NCI-H1930 (cell line): ENCODE measurements at places on chromosomes 7 and 10.

DNA sequence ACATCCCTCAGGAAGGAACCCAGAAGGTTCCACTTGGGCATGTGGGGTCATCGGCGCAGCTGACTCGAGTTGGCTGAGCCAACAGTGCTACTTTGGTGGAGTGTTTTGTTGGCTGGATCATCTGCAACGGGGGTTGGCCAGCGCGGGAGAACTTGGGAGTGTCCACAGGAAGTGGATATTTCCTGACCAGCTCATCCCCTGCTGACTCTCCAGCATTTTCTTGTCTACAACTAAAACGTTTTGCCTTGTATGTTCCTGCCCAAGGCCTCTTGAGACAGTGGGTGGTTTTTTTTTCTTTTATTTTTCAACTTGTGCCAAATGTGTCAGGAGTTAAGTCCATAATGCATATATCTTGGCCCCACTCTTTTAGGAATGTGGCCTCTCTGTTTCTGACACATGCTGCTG is 208.6 kb downstream of the ZNF365 start:
- DNase-seq, result no peak

DNA sequence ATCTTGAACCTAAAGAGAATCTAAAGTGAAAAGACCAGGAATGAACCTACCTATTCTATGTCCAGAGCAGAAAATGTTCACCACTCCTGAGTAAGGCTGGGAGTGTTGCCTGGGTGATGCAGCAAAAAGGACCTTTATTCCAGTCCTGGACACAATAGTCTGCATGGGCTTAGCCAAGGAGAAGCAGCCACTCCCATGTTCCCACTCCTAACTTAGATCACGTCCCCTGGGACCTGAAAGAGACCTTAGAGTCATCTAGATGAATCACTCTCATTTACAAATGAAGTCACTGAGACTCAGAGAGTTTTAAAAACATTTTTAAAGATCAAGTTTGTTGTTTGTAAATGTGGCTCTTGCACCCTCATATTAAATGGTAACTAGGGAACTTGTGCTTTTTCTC is 763.4 kb downstream of the KCNMA1 start:
- DNase-seq, result no peak

DNA sequence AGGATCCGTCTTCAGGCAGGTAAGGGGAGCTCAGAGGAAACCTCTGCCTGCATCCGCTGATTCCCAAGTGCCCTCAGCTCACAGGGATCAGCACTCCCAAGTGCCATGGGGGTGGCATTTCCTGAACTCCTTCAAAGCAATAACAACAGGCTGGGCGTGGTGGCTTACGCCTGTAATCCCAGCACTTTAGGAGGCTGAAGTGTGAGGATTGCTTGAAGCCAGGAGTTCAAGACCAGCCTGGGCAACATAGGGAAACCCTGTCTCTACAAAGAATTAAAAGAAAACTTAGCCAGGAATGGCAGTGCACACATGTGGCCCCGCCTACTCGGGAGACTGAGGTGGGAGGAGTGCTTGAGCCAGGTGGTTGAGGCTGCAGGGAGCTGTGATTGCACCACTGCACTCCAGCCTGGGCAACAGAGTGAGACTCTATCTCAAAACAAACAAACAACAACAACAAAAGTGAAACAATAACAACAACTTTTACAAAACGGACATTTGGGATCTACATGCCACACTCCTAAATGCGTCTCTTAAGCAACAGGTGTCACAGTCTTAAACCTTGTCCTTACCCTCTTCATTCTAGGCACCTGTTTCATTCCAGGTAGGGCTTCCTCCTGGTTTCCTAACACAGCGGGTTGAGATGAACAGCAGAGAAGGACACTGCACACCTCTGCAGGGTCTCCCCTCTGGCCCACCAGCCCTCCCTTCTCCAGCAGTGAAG is 73.8 kb downstream of the PAXIP1 start:
- no peak for DNase-seq

GRCh38 chr7:18903695-18904094 is 213.7 kb downstream of the TWIST1 start:
- DNase-seq, result no peak

DNA sequence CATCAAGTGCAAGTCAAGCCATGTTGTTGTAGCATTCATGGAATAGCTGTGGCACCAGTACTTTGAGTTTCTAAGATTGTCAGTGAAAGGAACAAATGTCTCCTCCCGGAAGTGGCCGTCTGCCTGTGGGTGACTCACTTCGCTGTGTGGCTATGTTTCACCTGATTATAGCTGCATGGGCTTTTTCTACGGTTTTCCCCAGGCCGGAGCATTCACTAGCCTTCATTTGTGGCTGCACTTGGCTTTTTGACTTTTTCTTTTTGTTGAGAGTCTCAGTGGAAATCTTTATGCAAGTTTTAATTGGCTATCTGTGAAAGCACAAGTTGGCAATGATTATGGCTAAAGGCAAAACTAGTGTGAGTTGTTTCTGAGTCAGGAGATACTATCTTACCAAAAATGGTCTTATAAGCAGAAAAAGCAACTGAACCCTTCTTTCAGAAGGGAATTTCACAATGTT is 35.0 kb downstream of the SRI start:
- DNase-seq, result no peak

DNA sequence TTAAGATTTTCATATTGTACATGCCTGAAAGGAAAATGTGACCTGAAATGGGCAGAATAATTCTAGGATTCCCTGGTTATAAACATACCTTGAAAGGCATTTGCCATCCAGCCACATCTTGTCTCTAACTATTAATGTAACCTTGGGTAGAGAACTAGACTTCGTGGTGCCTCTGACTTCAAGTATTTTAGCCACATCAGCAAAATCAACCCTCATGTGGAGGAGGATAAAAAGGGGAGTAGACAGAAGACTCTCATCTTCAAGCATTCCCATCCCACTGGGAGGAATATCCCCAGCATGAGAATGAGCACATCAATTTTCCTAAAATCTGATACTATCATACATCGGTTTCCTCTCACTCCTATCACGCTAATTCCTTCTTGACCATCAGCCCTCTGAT is 164.7 kb upstream of the NOBOX start:
- no peak for DNase-seq

DNA sequence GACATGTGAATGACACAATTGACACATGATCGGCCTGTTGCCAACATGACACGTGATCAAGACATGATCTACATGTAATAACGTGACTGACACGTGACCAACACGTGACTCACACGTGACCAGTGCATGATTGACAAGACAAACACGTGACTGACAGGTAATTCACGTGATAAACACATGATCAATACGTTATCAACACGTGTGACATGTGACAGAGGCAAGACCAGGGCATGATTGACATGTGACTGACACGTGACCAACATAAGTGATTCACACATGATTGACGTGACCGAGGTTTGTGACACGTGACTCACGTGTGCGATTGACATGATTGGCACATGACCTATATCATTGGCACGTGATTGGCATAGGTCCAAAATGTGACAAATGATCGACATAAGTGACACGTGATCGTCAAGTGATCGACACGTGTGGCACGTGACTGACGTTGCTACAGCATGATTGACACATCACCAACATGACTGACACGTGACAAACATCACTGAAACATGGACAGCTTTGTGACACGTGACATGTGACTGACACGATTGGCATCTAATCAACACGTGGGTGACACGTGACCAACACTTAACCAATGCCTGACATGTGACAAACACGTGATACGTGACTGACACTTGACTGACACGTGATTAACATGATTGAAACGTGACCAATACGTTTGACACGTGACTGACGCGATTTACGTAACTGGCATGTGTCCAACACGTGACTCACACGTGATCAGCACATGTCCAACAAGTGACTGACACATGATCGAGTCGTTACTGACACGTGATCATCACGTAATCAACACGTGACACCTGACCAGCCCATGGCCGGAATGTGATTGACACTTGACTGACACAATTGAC is 23.0 kb downstream of the CRPPA start:
- no peak for DNase-seq

DNA sequence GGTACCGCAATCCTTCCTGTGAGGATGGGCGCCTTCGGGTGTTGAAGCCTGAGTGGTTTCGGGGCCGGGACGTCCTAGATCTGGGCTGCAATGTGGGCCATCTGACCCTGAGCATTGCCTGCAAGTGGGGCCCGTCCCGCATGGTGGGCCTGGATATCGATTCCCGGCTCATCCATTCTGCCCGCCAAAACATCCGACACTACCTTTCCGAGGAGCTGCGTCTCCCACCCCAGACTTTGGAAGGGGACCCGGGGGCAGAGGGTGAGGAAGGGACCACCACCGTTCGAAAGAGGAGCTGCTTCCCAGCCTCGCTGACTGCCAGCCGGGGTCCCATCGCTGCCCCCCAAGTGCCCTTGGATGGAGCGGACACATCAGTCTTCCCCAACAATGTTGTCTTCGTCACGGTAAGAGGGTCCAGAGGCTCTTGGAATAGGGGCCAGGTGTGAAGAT is 1.7 kb downstream of the MEPCE start:
- no peak for DNase-seq

GRCh38 chr7:524800-525199 is 5.2 kb upstream of the PDGFA start:
- DNase-seq, result no peak

- no peak for DNase-seq
Measured at GRCh38 chr10:60958892-60959601, 15.1 kb upstream of the RHOBTB1 start.

- no peak for DNase-seq
Measured at GRCh38 chr7:38182450-38182849, 4.4 kb downstream of the STARD3NL start.

DNA sequence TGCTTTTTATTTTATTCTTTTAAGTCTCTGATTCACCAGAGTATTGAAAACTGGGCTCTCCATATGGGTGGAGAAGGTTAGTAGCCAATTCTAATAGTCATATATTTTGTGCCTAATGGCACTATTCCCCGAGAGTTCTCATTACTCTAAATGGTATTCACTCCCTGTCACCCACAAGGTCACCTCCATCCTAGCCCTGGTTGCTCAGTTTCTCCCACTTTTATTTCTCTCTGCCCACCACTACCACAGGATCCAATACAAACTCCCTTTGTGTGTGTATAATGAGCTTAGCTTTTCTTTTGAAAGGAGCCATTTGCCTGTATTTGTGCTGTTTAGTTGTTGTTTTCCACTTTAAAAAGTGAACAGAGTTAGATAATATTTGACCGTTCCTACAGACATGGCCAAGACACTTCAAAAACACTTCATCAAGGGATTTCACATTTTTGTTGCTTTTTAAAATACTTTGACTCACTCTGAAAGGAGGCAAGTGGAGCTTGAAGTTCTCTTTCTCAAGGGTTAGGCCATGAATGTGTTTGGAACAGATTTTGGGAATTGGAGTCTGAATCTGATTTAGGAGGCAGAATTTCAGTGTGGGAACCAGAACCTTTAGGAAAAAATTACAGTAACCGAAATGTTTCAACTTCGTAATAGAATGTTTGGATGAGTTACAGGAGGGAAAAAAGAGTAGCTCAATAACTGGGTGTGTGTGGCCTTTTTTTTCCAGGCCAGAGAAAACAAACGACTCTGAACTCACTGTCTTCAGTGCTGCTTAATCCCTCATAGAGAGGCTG is 321.3 kb downstream of the BICC1 start:
- no peak for DNase-seq
